Uterus (tissue), 4 donors: ENCODE measurements at places on chromosomes 2 and 18.

DNA sequence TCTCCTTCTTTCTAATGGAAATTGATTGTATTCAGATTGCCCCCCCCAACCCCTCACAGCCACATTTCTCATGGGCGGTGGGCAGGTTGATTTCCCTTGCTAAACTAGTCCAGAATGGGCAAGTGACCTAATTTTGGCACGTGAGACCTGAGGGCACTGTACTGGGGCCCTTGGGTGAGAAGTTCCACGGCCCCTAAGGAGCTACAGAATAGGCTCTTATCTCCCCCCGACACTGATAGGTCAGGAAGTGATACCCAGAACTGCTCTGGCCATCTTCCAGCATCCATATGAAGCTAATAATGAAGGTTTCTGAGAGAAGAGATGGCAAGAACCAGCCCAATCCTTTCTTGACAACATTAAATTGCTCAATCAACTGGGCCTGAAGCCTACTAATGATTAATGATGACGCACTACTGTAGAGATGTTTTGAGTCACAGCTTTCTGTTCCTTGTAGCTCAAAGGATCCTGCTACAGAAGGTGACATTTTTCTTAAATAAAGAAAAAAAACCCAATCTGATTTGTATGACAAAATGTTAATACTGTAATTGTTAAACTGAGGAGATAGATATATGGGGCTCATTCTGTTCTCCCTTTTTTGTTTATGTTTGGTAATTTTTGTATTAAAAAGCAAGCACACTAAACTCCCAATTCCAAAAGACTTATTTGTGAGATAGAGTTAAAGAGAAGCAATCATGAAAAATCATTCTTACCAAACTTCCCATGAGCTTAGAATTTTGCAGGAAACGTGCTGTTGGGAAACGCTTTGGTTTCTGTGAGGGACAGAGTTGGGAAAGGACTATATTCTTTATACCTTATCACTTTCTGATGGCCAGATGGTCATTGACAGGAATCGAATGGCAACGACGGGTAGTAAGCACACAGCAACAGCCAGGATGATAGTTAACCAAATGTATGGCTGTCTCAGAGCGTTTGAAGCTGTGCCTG, 28.2 kb upstream of the NARS1 start:
- no peak for DNase-seq

DNA sequence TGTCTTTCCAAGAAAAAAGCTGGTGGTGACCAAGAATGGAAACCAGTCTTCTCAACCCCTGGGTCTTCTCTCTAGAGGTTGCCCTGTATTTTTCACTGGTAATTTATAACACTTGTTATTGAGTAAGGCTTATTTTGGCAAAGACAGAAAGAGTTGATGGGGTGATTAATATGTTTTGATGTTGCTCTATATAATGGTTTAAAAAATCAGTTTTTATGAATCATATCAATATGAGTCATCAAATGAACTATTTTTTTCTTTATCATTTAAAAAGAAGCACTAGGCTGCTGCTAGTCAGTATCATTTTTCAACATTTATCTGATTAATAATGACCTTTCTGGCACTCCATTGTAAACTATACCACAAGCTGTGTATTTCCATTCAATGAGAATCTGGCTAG, 1142.2 kb downstream of the LRP1B start:
- DNase-seq, result no peak

DNA sequence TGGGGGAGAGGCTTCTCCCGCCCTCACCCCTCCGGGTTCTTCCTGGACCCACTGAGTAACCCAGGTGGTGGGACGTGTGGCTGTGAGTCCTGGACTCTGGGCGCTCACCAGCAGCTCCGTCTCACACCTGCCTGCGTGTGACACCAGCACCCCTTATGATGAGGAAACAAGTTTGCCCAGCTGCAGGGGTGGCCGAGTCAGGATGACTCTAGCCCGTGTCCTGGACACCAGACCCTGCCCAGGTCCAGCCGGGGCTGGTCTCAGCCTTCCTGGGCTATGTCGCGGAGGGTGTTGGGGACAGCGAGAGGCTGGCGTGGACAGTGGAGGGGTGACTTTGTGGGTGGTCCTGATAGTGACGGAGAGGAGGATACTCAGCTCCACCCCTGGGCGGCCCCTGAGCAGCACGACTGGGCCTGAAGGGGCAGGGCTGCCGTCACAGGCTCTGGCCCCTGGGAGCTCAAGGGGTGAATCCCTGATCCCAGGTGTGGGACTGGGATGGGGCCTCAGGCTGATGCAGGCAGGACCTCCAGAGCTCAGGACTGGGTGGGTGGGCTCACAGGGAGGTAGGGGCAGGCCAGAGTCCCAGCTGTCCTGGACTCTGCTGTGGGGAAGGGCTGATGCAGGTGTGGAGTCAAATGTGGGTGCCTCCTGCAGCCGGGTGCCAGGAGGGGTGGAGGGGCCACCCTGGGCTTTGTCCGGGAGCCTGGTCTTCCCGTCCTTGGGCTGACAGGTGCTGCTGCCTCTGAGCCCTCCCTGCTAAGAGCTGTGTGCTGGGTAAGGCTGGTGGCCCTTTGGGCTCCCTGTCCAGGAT, 3.7 kb downstream of the GPR35 start:
- peak; percentile 6 for DNase-seq

- DNase-seq, result no peak
Observed at GRCh38 chr2:118268268-118268667, 180.0 kb downstream of the INSIG2 start.
